Activated CD4-positive, alpha-beta T cell treated with anti-CD3 and anti-CD28 coated beads, Interleukin-2, amount 50 U/mL, for 4 hours (primary cell): ENCODE measurements at places on chromosomes 5 and 9.
A peak's percentile ranks its signal among the peaks of the same experiment; 100 is the strongest.

- DNase-seq, result no peak
Observed at GRCh38 chr5:143652108-143652700, 159.8 kb upstream of the HMHB1 start.

DNA sequence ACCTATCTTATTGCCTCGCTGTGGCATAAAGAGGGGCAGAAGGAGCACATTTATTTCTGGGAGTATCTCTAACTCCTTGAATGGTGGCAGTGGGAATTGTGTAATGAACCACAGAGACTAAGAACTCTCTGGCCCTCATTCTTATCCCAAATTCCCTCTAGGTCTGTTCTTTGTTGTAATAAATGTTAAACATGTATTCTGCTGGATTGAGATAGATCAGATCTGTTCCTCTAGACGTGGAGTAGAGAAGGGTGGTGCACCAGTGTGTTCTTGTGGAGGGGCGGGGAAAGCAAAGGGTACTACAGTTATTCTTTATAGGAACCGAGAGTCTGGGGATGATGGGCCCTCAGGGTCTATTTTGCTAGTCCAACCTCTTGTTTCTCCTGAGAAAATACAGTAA lies 90.4 kb downstream of the UBE2R2 start:
- DNase-seq, result no peak

DNA sequence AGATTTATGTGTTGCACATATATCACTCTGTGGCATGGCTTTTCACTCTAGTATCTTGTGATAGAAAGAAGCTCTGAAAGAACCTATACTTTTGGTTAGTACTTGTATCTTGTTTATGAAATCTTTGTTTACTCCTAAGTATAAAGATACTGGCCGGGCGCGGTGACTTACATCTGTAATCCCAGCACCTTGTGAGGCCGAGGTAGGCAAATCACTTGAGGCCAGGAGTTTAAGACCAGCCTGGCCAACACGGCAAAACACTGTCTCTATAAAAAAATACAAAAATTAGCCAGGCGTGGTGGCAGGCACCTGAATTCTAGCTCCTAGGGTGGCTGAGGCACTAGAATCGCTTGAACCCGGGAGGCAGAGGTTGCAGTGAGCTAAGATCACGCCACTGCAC lies 128.7 kb downstream of the FBXO38 start:
- no peak for DNase-seq

DNA sequence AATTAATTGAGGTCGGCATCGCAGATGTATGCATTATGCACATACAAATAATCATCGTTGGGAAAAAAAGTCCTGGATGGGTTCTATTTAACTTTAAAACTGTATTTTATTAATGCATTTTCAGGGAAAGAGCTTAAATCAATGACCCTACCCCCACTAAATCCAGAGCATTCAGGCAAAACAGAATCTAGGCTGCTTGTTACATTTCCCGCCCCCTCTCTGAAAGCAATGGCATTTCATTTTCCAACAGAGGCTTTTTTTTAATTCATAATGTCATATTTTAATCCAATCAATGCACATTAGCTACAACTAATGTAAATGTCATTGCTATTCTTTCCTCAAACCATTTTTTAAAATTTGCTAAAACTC lies 117.4 kb upstream of the GRIA1 start:
- no peak for DNase-seq

- no peak for DNase-seq
Observed at GRCh38 chr9:110451726-110452125, 114.1 kb upstream of the TXNDC8 start.

GRCh38 chr5:68534131-68534940 lies 318.8 kb downstream of the PIK3R1 start:
- DNase-seq, result no peak

DNA sequence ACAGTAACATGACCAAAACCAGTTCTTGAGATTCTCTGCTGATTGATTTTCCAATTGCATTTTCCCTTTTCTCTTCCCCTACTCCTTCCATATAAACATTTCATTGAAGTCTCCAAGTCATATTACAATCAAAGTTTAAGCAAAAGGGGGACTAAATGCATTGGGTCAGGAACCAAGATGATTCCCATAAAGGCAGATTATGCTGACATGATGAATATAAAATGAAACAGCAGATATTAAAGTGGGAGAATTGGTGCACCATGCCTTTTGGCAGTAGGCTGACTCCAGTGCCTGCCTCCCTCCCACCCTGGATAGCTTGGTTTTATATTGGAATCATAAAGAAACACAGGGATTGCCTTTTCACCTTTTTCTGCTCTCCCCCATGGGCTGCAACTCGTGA lies 118.4 kb downstream of the ASTN2 start:
- no peak for DNase-seq

DNA sequence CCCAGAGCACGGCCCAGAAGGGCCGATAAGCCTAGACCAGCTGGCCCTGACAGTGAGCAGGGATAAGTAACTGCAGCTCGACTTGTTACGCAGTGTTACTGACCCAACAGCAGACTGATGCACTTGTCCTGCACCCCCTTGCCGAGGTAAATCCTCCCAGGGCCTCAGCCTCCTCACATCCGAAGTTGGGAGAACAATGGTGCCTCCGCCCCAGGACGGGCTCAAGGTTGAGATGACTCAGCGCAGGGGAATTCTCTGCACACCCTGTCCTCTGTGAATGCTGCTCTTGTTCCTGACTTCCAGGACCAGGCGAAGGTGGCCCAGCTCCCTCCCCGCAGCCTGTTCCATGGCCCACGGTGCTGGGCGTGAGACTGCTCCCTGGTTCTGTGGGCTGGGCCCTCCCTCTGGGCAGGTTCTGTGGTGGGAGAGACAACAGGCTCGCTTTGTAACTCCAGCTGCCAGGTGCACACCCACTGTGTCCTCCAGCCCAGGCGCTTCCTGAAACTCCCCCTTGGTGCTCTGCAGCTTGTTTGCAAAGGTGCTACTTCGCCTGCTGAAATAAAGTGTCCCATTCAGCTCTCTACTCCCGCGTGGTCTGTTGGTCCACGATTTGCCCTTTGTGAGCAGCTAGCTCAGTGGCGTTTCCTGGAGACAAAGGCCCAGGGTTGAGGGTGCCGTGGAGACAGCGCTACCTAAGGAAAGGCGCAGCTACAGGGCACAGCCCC lies 40.1 kb upstream of the SLC6A19 start:
- no peak for DNase-seq

GRCh38 chr5:64811050-64811640 lies 42.4 kb downstream of the CWC27 start:
- no peak for DNase-seq

GRCh38 chr9:120980951-120981350 lies 54.4 kb upstream of the TRAF1 start:
- DNase-seq, result no peak

- DNase-seq, result peak; percentile 23
Observed at GRCh38 chr5:144203750-144204596, 33.3 kb downstream of the KCTD16 start.

- DNase-seq, result no peak
Observed at GRCh38 chr5:179963375-179963774, 55.7 kb upstream of the TBC1D9B start.

DNA sequence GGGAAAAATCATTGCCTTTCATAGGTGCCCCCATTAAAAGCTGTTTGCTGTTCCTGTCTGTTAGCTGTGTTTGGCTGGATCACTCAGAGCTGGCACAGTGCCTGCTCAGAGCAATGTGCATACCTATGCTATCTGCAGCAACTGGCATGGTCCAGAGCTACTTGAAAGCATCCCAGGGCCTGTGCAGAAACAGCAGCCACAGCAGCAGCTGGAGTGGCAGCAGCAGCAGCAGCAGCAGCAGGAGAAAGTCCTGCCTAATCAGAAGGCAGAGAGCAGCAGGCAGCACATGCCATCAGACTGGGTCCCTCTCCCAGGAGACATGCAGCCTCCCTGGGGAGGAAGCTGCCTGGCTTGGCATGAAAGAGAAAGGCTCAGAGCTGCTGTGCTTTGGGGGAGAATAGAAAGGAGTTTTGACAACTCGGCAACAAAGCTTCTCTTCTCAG lies 243.8 kb upstream of the WWC1 start:
- DNase-seq, result no peak

DNA sequence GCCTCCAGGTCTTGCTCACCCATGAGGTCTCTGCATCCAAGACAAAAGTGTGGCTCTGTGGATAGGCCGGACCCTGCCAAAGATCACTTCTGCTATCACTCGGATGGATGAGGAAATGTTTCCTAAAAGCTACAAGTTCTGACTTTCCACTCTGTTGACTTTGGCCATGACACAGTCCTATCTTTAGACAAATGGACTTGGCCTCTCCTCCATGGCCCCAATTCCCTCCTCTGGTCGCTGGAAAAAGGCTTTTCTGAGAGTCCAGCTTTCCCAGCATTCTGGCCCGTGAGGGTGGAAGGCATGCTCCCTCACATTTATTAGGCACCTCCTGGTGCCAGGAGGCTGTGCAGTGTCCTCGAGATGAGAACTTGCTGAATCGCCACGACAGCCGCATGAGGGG lies 83.1 kb downstream of the COL27A1 start:
- no peak for DNase-seq

DNA sequence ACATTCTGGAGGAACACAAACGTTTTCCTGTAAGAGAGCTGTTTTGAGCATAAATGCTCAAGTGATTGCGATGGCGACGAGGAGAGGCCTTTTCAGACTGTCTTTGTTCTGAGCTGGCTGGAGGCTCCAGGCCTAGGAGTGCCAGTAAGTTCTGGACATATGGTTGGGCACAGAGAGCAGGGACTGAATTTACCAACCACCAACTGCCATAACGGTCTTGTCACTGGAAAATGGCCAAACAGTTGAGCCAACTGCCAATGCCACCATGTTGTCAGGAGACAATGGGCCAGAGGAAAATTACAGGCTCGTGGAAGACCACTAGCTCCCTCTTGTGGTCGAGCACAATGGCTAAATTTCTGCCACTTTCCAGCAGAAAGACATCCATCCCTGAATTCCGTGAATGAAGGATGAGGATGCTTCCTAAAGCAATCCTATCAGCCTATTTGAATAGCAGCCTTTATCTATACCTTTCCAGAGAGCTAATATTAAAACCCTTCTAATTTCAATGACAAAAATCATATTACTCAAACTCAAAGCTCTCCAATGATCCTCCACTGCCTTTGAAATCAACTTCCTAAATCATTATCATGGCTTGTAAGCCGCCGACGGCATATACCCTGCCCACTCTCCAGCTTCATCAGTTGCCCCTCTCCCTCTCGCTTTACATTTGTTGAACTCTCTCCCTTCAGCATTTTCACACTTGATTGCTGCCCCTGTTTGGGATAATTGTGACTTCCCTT lies 66.9 kb upstream of the GLIS3 start:
- DNase-seq, result peak; percentile 4

- DNase-seq, result no peak
Observed at GRCh38 chr5:154997746-154998145, 15.8 kb upstream of the KIF4B start.

- peak; percentile 72 for DNase-seq
Observed at GRCh38 chr9:137241490-137242268, 592 bp downstream of the TUBB4B start.

- DNase-seq, result peak; percentile 80
Observed at GRCh38 chr5:177303121-177303924, at the start of the genes PRELID1 and RAB24. PRELID1 (plus strand) TSS chr5:177303799; CDS start chr5:177303986, 187 bp downstream. RAB24 (minus strand) TSS chr5:177303719; CDS start chr5:177303288, 431 bp downstream.

GRCh38 chr9:122091682-122092592 lies 1.2 kb downstream of the TTLL11 start:
- DNase-seq, result no peak

DNA sequence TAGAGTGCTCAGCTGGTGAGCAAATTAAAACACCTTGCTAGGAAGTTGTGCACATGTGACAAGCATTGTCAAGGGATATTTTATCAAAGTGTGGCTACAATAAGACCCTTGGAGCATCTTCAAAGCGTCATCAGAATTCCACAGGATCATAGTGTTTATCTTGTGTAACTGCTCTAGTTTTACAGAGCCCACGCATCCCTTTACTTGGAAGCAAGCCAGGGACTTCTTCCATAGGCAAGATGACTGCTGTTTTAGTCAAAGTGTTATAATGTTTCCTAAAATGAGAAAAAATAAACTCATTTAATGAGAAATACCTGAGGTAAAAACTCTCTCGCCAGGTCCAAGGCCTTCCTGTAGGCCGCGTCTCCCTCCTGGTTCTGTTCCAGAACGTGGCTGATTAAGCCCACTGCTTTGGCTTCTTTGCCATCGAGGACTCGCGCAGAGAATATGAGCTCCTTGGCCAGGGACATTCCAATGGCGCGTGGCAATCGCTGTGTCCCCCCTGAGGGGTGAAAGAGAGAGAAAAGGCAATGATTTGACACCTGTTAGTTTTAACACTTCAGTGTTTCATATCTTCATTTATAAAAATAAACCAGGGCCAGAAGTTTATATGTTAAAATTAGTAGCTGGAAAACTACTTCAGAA lies 141.1 kb downstream of the AUH start:
- DNase-seq, result no peak
